ENCODE measurements at places on chromosomes 5 and 9.

DNA sequence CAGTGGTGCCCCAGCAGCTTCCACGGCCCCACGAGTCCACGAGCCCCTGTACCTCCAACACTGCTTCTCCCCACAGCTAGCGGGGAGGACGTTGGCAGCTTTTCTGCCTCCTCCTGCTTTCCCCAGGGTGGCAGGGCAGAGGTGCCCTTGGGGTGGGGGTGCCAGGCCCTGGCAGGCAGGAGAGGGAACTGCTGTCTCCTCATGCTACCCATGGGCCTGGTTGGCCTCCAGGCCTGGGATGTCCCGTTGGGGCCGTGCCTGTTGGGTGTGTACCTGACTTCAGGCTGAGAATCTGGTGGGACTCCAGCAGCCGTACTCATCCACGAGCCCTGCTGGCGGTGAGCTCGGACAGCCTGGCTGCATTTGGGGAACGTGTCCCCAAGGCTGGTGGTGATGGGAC is 27.3 kb downstream of the RXRA start:
- DNase-seq: no peak

DNA sequence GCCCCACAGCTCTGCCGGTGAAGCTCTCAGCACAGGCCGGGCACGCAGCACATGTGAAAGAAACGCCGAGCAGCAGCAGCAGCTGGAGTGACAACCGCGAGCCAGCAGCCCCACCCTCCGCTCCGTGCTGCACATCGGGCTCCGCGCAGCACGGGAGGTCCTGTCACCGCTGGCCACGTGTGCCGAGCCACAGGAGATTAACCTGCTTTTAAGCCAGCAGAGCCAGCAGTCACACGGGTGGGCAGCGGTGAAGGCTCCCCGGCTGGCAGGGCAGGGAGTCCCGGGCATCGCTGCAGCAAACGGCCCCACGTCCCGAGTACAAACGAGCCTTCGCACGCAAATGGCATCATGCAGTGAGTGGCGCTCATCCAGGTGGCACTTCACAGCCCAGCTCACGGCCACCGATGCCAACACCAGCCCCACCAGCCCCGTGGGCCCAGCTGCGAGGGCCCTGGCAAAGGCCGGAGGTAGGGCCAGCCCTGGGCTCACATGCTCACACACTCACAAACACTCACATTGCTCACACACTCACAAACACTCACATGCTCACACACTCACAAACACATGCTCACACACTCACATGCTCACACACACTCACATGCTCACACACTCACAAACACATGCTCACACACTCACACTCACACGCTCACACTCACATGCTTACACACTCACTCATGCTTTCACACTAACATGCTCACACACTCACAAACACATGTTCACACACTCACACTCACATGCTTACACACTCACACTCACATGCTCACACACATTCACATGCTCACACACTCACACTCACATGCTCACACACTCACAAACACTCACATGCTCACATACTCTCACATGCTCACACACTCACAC is 11.1 kb downstream of the CCDC187 start:
- no peak for DNase-seq

DNA sequence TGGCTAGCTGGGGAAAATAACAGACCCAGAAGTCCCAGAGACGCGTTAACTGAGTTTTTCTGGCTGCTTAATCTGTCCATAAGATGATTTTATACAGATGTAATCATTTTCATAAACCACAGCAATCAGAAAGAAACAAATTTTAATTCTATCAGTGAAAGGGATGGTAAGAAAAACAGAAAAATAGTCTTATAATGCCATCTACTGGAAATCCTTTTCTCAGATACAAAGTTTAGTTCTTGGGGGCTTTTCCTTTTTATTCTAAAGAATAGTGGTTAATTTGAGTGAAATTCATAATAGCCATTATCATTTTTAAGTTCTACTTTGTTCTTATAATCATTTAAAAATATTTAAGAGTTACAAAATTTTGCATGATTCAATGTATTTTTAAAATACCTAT is 44.4 kb downstream of the DROSHA start:
- DNase-seq: no peak

- DNase-seq: peak; percentile 82
These were observed 31.6 kb downstream of the ANXA2R start for GRCh38 chr5:43008363-43009153.

GRCh38 chr9:36222449-36222848 is 31.7 kb downstream of the CLTA start:
- no peak for DNase-seq

GRCh38 chr5:126383776-126384175 is 39.4 kb upstream of the GRAMD2B start:
- DNase-seq: no peak

GRCh38 chr5:96687812-96688453 is 25.8 kb downstream of the CAST start:
- no peak for DNase-seq

GRCh38 chr9:134618833-134619447 is 22.7 kb upstream of the COL5A1 start:
- DNase-seq: peak; percentile 28

- no peak for DNase-seq
These were observed 82.5 kb downstream of the FBXO38 start for GRCh38 chr5:148466236-148466580.

- no peak for DNase-seq
These were observed 57.1 kb downstream of the GALNT12 start for GRCh38 chr9:98864281-98865174.

GRCh38 chr5:147348046-147348445 is 113.2 kb downstream of the STK32A start:
- DNase-seq: no peak

DNA sequence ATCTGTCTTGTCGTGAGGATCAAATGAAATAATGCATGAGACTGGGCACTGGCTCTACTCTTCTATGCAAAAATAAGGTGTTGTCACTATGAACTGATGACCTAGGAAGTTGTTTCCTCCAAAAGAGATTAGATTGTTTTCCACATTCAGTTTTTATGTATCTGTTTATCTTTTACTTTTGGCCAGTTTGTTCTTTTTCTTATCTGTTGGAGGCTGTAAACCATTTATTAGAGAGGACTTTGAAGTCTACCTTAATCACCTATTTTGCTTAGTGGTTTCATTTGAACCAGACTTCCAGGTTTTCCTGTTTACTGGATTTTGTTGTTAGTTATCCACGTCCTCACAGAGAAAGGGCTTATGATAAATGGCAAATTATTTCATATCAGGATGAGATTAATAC is 21.5 kb upstream of the GDA start:
- DNase-seq: no peak

DNA sequence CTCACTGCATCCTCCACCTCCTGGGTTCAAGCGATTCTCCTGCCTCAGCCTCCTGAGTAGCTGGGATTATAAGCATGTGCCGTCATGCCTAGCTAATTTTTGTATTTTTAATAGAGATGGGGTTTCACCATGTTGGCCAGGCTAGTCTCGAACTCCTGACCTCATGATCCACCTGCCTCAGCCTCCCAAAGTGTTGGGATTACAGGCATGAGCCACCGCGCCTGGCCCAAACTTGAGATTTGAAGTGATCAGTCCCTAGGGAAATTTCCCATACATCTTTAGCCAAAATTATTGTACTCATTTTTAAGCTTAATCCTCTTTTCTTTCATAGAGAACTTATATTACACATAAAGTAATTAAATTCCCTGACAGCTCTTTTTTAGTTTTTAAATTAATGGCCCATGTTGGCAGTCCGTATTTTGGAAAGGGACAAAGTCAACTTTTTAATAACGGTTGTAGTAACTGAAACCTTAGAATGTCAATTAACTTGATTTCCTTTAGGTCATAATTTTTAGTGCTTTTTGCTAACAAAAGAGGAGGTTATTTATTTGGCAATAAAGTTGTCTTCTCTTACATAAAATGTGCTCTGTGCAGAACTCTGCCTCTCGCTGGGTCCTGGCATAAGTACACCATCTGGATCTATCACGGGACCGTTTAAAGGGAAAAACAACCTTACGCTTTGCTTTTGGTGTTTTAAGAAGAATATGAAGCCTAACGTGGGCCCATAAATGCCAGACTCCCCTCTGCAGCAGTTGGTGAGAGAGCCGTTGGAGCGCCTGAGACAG is 142.3 kb upstream of the OTULINL start:
- no peak for DNase-seq

DNA sequence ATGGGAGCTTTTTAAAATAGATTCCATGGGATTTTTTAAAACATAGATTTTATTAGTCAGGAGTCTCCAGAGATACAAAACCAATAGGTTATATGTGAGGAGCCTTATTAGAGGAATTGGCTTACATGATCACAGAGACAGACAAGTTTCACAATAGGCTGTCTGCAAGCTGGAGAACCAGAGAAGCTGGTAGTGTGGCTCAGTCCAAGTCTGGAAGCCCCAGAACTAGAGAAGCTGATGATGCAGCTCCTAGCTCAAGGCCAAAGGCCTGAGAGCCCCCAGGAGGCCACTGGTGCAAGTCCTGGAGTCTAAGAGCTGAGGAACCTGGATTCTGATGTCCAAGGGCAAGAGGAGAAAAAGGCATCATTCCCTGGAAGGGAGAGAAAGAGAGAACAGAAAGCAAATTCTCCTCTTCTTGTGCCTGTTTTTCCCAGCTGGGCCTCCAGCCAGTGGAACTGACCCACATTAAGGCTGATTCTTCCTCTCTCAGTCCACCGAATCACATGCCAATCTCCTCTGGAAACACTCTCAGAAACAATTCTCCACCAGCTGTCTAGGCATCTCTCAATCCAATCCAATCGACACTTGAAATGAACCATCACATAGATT is 59.3 kb downstream of the AHRR start:
- DNase-seq: no peak

- peak; percentile 50 for DNase-seq
These were observed 58.0 kb downstream of the ZNF510 start for GRCh38 chr9:96719921-96720320.

DNA sequence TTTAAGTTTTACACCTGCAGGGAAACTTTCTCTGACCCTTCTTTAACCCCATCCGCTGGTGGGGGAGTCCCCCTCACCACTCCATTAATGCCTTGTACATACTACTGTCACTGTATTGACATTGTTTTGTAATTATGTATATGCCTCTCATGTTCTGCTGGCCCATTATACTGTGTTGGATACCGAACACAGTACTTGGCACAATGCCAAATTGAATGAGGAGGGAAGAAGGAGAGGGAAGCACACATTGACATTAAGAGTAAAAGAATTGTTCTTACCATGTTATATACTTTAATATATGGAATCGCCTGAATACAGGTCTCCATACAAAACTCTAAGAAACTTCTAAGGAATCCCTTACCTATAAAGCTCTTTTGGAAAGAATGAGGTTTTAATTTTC is 73.6 kb upstream of the GRHPR start:
- no peak for DNase-seq

DNA sequence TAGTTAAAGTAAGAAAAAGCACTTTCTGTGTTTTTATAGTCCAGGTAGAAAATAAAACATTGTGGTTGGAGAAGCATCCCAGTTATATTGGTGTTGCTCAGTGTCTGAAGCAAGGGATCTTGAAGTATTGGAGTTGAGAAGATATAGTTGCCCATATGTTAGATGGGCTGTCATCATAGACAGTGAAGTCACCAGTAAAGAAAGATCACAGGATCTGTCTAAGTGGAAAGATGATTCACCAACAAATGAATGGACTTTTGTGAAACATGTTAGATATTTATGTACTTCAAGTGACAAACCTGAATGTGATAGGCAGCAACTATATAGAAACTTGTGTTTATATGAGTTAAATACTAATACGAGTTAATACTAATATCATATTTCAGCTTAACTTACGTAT is 11.7 kb downstream of the OGN start:
- no peak for DNase-seq

GRCh38 chr9:127034691-127035090 is 87.7 kb downstream of the ANGPTL2 start:
- no peak for DNase-seq

DNA sequence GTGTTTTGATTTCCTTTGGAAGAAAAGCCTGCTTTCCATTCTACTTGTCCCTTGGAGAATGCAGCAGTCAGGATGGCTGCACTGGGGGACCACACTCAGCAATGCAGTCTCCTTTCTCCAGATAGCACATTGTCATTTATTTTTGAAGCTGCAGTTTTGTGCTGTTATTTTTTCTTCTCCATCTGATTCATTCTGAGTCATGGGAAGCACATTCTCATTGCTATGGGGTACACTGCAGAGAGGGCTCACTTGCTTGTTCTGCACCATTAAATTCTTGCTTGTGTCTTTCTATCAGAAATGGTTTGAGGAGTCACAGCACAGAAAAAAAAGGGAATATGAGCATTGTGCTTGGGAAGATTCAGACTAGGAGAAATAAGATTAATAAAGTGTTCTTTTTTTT is 39.7 kb upstream of the POC5 start:
- DNase-seq: no peak

DNA sequence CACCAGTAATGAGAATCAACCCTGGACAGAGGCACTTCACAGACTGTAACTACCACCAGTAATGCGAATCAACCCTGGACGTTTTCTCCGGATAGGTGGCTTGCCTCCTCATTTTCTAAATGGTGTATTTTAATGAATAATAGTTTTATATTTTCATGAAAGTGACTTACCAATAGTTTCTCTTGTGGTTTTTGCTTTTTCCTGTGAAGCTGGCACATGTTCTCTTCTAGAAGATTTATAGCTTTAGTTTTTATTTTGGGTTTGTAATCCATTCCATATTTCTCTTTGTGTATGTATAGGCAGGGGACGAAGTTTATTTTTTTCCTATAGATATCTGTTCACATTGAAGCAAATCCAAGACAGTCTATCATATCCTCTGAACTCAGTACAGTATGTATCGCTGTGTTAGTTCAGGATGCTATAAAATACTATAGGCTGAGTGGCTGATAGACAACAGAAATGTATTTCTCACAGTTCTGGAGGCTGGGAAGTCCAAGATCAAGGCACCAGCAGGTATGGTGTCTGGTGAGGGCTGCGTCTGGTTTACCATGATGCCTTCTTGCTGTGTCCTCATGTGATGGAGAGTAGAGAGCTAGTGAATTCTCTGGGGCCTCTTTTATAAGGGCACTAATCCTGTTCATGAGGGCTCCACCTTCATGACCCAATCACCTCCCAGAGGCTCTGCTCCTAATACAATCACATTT is 46.5 kb upstream of the GADD45G start:
- DNase-seq: no peak

GRCh38 chr5:165370794-165371193 is 1865.4 kb downstream of the MAT2B start:
- DNase-seq: no peak

- DNase-seq: no peak
These were observed 43.4 kb downstream of the RXRA start for GRCh38 chr9:134369416-134370212.

GRCh38 chr5:137090721-137091120 is 408.4 kb downstream of the SPOCK1 start:
- no peak for DNase-seq

- no peak for DNase-seq
These were observed 129.5 kb downstream of the TTLL11 start for GRCh38 chr9:121963528-121963995.

- no peak for DNase-seq
These were observed 52.2 kb downstream of the CDC42SE2 start for GRCh38 chr5:131316026-131316425.

GRCh38 chr5:7754997-7755596 is 95.8 kb downstream of the CFAP90 start:
- peak; percentile 65 for DNase-seq
